GM03348 (cell line): ENCODE measurements at places on chromosomes 12 and 14.
A peak's percentile ranks its signal among the peaks of the same experiment; 100 is the strongest.

DNA sequence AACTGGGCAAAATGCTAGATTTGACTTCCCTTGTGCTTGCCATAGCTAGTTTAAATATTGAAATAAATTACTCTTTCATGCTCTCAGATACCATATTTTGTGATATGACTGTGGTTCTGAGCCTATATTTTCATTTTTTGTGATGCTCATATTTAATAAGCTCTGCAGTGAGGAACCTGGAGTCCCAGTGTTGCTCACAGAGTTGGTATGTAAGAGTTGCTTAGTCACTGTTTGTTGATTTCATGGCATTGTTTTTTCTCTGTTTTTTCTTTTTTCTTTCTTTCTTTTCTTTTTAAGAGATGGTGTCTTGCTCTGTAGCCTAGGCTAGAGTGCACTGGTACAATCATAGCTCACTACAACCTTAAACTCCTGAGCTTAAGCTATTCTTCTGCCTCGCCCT lies 750.5 kb upstream of the TMEM132C start:
- DNase-seq, result peak; percentile 18

DNA sequence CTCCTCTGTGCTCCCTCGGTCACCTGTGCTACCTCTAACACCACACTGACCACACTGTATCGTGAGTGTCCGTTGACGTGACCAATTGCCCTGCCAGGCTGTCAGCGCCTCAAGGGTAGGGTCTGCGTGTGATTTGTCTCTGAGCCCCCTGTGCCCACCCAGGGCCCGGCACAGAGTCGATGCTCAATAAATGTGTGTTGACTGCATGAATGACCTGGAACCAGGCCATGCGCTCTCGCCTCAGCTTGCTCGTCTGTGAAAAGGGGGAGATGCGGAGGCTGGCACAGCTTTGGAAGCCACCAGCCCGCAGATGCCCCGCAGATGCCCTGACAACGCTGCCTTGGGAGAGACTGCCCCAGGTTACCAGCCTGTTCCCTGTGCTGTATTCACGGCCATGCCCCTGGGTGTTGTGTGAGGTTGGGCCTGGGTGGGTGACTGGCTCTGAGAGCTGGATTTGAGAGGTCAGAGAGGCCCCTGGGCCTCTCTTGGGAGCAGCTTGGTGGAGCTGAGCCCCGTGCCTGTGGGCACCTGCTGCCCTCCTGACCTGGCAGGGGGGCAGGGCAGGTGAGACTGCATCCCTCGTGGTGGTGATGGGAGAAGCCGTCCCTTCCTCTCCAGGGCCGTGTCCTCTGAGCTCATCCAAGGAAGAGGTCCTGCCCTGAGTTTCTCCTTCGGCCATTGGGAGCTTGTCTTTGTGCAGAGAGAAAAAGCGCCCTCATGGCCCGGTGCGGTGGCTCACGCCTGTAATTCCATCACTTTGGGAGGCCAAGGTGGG lies 43.2 kb downstream of the CYP46A1 start:
- no peak for DNase-seq

GRCh38 chr14:51872396-51872795 lies 12.0 kb downstream of the GNG2 start:
- DNase-seq, result no peak

GRCh38 chr12:112533528-112533927 lies 114.8 kb downstream of the PTPN11 start:
- no peak for DNase-seq

DNA sequence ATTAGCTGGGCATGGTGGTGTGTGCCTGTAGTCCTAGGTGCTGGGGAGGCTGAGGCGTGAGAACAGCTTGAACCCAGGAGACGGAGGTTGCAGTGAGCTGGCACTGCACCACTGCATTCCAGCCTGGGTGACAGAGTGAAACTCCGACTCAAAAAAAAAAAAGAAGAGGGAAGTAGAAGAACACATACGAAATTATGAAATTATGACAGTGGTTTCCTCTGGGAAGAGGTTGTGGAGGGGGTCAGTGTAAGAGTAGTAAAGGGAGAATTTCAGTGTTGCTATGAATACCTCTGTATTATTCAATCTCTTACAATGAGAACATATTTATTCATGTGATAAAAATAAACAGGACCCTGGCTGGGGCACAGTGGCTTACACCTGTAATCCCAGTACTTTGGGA lies 24.7 kb upstream of the CSRNP2 start:
- DNase-seq, result no peak

DNA sequence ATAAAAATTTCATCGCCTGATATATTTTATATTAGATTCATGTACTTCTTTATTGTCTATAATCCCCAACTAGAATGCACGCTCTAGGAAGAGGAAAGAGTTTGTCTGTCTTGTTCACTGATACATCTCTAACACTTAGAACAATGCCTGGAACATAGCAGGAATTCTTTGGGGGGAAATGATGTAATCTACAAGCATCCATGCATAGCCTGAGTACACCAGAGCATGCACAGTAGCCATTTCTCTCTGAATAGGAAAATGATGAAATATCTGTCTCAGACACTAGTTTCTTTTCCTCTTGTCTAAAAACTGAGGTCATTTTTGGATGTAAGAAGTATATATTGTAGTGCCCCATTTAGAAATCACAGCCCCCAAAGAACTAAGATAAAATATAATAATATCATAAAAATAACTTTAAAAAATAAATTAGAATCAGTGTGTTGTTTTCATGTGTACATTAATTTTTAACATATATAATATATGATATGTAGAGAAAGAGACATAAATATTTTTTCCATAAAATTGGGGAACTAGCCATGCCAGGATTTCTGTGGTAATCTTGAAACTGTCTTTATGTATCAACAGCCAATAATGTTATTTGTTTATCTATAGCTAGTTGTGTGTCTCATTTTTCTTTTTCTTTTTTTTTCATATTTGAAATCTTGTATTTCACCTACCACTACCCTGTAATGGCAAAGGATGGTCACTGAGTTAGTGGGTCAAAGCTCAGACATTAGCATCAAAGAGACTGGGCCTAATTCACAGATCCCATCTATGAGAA lies 155.6 kb upstream of the TMCC3 start:
- DNase-seq, result peak; percentile 50

DNA sequence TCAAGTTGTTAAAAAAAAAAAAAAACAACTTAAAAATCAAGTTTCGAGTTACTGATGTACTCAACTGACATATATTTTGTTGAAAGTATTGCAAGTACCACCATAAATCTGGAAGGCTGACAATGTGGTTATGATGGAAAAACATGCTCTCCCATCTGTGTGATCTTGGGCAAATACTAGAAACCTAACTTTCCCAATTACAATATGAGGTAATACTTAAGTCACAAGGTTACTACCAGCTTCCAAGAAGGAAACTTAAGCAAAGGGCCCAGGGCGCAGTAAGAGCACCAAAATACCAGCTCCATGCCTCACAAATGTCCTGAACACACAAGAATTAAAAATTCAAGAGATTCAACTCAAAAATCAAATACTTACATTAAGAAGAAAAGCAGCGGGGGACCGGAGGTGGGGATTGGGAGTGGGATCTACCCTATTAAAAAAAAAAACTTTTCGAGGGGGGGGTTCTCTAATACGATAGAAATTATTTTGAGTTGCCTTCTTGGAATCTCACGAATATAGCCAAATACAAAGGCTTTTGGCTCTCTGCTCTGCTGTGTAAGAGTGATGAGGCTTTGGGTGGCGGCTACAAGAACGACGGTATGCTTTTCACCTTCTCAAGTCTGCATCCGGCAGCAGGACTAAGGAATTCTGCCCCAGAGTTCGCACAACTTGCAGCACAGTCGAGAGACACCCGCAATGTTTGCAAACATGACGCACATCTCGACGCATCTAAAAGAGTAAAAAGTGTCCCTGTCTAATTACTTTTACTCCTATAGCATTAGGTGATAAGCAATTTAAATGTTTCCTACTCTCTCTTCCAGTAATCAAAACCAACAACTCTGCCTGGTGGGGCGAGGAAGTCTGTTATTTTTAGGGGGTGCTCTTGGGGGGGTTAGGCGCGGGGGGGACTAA lies 1.1 kb downstream of the SAV1 start:
- DNase-seq, result peak; percentile 43

DNA sequence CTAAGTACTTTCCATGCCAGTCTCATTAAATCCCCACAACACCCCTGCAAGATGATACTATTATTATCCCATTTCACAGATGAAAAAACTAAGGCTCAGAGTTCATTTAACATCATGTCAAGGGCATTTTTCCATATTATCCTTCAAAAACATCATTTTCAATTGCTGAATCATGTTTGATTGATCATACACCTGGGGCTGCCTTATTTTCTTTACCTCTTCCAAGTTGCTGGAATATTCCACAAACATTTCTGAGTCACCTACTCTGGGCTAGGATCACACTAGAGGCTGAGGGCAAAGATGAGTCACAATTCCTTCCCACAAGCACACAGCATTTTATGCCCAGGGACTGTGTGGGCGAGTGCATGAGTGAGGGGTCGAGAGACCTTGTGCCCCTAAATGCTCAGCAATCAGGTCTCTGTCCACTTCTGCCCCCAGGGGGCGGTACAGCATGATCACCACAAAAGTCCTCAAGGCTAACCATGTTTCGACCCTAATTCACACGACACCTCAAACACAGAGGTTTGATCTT lies 14.1 kb upstream of the TMEM119 start:
- peak; percentile 77 for DNase-seq

- DNase-seq, result no peak
These were observed 3.6 kb downstream of the DDX51 start for GRCh38 chr12:132140501-132140900.

- DNase-seq, result no peak
These were observed 88.2 kb upstream of the SLC38A2 start for GRCh38 chr12:46460682-46461210.

GRCh38 chr12:115794659-115795081 lies 482.8 kb downstream of the MED13L start:
- DNase-seq, result no peak

DNA sequence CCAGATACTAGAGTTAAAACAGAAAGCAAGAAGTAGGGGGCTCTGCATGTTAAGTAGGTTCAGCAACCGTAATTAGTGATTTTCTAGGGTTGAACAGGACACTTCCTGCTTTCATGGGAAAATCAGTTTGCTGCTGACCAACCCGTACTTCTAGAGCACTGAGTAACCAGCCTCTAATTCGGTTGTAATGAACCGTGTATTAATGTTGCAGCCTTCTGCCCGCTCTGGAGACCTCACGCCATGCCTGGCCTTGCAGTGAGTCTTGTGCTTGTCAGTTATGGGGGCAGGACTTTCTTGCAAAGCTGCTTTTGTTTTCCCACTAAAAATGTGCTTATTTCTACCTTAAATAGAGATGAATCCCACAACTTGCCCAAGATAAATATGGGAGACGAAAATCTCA lies 89.6 kb downstream of the TMEM132C start:
- DNase-seq, result no peak

DNA sequence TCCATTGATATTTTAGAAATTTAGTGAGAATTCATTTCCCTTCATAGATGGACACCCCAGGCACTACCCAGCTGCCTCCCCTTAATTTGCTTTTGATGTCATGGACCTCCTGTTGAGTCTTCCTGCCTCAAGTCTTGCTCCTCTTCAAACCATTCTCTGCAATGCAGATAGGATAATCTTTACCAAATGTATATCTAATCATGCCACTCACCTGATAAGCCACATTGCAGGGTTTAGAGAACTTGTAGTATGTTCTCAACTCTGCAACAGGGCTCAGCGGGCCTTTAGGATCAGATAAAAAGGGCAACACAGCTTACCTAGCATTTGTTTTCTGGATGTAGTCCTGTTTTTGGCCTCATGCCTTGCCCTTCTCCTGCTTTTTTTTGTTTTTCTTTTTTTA lies 234.5 kb downstream of the EMP1 start:
- DNase-seq, result no peak

DNA sequence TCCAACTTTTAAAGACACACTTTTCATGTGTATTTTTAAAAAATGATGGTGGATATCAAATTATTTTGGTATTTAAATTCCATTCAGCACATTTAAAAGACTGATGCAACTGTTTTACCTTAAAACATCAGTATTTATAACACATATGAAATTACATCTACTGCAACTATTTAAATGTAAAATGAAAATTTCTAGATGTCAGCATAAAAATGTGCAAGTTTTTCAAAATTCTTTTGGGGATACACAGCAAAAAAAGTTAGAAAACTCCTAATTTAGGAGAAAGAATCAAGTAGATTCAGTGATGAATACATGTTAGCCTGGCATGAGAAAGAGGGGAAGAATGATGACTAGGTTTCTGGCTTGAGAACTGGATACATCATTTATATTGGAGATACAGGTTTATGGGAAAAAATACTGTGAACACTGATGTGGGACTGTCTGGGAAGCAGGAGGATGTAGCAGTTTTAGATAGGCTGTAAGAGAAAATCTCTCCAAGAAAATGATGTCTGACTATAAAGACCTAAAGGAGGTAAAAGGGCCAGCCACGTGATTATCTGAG lies 9.2 kb downstream of the SOS2 start:
- DNase-seq, result peak; percentile 23

- no peak for DNase-seq
These were observed 1.1 kb upstream of the SENP1 start for GRCh38 chr12:48106681-48107613.

DNA sequence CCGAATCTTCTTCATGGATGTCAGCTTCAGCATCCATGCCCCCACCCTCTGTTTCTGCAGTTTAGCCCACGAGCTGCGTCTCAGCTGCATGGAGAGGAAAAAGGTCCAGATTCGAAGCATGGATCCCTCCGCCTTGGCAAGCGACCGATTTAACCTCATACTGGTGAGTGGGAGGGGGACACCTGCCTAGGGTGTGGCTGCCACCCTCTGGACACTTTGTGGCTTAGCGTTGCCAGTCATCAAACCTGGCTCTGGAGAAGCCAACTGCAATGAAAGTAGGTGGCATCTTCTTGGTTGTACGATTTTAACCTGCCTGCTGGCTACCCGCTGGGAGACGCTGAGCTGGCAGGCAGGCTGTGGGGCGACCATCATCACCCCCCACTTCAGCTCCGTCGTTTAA lies 16.7 kb downstream of the DCAF4 start:
- DNase-seq, result no peak

- DNase-seq, result peak; percentile 78
These were observed 49.2 kb downstream of the TESPA1 start for GRCh38 chr12:54935235-54935951.

DNA sequence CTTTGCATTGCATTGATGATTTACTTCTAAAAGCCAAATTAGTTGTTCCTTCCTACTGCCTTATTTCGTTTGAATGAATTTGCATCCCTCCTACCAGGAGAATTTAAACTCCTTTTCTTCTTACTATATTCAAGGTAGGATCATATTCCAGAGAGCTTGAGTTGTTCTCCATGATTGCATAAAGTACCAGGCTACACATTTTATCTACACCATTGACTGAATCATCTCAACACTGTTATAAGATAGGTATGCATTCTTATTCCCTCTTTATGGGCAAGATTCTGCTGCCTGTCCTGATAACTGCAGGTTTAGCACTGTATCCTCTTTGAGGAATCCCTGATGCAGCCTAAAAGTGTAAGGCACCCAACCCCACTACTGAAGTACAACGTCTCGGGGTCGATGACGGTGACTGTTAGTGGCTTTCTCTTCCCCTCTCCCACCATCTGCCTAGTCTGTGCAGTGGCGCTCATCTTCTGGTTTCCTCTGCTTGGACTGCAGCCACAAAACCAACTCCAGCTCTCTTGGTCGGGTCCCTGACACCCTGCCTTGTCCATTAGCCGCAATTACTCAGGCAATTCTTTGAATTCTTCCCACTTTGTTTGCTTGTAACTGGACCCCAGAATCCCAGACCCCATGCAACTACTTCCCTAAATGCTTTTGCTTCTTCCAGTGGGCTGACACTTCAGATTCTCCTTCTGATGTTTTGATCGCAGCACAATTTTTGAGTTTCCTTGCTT lies 44.4 kb upstream of the STXBP6 start:
- no peak for DNase-seq

GRCh38 chr14:54650959-54651351 lies 84.0 kb downstream of the SAMD4A start:
- DNase-seq, result no peak
